Daoy (cell line): ENCODE measurements at places on chromosomes 7 and 10. TPM values are rescaled to one million over a fixed set of nuclear protein-coding genes. Genes with fewer than 3 reads are reported as not detected.

- DNase-seq = no peak
Measured at GRCh38 chr10:43204042-43204942, 62.6 kb downstream of the RASGEF1A start.

DNA sequence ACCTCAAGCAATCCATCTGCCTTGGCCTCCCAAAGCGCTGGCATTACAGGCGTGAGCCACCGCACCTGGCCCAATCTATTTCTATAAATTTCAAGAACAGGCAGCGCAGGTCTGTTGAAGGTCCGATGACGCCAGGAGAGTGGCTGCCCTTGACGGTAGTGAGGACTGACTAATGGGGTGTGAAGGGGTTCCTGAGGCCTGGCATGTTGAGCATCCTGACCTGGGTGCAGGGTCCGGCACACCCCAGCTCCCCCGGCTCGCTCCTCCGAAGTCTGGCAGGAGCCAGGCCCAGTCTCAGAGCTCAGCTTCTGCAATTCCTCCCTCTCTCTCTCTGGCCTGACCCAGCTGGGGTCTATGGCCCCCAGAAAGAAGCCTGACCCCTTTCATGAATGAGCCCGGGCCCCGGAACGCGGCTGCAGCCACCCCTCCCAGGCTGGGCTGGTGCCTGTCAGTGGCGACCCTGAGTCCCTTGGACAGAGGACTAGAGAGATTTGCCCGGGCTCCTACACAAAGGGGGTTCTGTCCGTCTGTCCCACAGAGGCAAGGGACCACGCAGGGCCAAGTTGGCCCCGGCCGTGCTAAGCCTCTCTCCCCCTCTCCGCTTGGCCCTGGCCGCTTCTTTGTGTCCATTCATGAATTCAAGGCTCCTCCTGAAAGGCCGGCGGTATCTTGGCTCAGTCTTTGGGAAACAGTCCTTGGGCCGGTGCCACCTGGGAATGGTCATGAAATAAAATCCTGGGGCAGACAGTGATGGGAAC, 18.8 kb downstream of the MMD2 start:
- no peak for DNase-seq

- no peak for DNase-seq
Measured at GRCh38 chr7:155289107-155289506, 8.6 kb upstream of the INSIG1 start.

DNA sequence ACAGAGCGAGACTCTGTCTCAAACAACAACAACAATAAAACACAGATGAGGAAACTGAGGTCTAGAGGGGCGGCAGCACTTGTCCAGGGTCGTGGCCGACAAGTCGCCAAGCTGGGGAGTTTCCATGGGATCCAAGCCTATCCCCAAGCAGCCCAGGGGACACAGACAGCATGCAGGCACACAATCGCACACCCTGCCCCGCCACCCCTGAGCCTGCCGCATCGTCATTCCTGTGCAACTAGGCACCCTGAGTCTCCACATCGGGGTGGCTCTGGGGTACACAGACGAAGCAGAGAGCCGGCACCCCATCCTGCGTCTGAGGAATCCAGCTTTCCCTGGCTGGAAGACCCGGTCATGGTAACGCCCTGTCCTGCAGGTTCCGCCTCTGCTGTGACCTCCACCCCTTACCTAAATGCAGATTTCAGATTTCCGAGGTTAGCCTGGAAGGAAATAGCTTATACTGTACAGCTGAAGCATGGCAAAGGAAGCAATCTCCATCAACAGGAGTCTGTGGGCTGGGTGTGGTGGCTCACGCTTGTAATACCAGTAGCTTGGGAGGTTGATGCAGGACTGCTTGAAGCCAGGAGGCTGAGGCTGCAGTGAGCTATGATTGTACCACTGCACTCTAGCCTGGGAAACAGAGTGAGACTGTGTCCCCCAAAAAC, 136.1 kb upstream of the TNRC18 start:
- no peak for DNase-seq

The AKR1C4 gene
- total RNA-seq = not detected in 2 replicates

The ASZ1 gene
- not detected in 2 replicates for total RNA-seq

GRCh38 chr7:136293841-136294391, 316.8 kb upstream of the MTPN start:
- DNase-seq = no peak

The OPN1SW gene
- not detected in 2 replicates for total RNA-seq

- DNase-seq = peak; percentile 93
Measured at GRCh38 chr10:80498833-80499741, 38.6 kb upstream of the SH2D4B start.

The ANKRD61 gene
- 0.23 and 0.89 TPM in 2 replicates for total RNA-seq

DNA sequence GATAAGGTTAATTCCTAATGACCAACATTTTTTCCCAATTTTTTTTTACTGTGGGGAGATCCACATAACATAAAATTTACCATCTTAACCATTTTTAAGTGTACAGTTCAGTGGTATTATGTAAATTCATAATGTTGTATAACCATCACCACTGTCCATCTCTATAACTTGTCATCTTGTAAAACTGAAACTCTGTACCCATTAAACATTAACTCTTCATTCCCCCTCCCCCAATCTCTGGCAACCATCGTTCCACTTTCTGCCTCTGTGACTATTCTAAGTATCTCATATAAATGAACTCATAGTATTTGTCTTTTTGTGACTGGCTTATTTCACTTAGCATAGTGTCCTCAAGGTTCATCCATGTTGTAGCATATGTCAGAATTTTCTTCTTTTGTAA, 46.0 kb upstream of the HPS1 start:
- DNase-seq = no peak

DNA sequence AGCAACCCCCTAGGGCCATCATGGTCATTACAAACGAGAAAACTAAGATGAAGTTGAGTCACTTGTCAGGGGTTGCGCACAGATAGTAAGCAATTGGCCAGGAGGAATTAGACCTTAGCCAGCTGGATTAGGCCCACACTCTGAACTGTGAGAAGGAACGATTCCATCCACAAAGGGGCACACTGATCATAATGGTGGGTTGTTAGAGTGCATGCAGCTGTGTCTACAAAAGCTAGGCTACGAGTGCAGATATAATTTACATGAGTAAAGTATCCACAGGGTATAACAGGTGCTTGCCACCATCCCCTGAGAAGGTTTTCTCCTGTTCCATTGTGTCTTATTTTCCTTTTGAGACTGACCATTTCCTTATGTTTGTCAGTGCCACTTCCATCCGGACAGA, 16.6 kb upstream of the FAM170B start:
- no peak for DNase-seq

The MEST gene
- 566 and 568 TPM in 2 replicates for total RNA-seq

The RBP3 gene
- not detected in 2 replicates for total RNA-seq

DNA sequence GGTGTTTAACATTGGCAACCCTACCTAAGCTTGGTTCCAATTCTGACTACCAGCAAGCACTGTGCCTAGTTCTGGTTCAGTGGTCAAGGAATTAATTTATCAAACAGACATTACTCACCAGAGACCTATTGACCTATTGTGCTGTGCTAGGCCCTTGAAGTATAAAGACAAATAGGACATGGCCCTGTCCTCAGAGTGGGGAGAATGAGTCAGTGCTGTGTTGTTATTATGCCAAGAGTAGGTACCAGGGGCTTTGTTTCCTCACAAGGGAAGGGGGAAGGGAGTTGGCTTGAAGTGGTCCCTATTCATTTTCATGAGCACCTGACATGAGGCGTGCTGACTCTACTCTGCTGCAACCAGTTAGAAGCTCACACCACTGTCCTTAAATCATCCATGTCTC, 62.6 kb upstream of the PLPP4 start:
- DNase-seq = no peak
